ENCODE measurements at places on chromosomes 16 and 17. TPM values are rescaled to one million over a fixed set of nuclear protein-coding genes. Genes with fewer than 3 reads are reported as not detected.

GRCh38 chr17:48335858-48336500 lies 94.0 kb downstream of the SKAP1 start:
- DNase-seq, result peak; percentile 3

DNA sequence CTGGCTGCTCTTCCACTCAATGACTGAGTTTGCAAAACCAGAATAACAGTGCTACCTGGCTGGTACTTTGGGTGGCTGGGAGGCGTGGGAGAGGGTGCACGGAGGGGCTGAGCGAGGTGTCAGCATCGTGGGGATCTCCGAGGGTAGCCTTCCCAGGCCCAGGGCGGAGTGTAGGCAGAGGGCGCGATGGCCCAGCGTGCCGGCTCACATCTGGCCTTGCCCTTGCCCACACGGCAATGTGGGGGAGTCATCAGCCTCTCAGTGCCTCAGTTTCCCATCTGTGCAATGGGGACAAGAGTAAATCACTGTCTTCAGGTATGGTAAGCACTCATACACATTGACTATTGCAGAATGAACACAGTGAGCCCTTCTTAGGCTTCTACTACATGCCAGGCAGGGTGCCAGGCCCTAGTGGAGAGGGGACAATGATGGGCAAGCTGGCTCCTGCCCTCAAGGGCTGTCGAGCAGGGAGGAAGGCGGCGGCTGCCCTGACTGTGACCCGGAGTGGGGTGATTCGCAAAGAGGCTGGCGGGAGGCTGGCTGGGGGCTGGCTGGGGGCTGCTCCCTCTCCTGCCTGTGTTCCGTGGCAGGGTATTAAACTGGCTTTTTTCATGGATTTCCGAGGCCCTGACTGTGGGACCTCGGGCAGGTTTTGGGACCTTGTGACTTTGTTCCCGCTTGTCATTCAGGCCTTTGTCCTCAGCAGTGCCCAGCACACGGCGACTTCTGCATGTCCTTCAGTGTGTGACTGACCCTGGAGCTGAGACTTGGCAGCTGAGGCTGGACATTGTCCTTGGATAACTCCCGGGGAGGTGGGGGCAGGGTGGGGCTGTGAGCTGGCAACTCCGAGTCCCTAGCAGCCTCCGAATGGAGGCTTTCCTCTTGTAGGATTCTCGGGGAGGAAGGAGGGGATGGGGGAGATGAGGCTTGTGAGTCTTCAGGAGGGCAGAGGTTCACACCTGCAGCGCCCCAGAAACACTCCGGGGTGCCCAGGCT lies 243.1 kb downstream of the SEC14L1 start:
- DNase-seq, result no peak

GRCh38 chr16:12142157-12142556 lies 165.6 kb downstream of the SNX29 start:
- DNase-seq, result no peak

DNA sequence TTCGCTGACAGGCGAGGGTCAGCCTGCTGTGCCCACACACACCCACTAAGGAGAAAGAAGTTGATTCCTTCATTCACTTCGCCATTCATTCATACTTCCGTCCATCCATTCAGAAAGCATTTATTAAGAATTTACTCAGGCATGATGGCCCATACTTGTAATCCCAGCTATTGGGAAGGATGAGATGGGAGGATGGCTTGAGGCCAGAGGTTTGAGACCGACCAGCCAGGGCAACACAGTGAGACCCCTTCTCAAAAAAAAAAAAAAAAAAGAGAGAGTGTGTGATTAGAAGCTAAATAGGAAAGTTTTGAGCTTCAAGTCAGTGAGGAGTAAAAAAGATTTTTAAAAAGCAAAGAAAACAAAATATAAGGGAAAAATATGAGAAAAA lies 8.7 kb downstream of the CES2 start:
- DNase-seq, result no peak

DNA sequence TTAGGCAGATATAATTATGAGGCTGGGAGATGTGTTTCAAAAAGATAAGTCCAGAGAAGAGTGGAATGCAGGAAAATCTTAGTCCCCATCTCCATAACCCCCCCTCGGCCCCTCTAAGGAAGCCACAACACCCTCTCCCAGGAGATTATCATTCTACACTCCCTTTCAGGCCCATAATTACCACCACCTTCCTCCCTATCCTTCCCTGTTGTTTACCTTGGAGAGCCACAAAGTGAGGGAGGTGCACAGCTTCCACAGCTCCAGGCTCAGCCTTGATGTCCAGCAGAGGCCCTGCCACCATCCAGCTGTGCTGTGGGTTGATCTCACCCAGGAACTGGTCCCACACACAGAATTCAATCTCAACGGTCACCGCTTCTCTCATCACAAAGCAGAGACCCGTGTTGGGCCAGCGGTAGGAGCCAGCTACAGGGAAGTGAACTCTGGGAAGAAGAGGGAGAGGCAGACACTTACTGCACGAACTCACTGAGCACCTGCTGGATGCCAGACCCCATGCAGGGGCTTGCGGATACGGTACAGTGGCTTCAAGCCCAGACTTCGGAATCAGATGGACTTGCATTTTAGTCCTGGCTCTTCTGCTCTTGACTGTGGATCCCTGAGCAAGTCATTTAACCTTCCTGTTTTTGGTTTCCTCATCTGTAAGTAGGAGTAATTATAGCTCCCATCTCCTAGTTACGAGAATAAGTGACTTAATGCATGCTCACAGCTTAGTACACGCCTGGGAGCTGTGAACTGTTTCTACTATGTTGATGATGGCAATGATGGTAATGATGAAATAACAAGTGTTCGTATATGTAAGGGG lies 44.1 kb downstream of the MIS12 start:
- DNase-seq, result no peak

- no peak for DNase-seq
Measured at GRCh38 chr16:23842137-23842600, 6.4 kb downstream of the PRKCB start.

- no peak for DNase-seq
Measured at GRCh38 chr16:57892447-57893096, 78.4 kb downstream of the CNGB1 start.

DNA sequence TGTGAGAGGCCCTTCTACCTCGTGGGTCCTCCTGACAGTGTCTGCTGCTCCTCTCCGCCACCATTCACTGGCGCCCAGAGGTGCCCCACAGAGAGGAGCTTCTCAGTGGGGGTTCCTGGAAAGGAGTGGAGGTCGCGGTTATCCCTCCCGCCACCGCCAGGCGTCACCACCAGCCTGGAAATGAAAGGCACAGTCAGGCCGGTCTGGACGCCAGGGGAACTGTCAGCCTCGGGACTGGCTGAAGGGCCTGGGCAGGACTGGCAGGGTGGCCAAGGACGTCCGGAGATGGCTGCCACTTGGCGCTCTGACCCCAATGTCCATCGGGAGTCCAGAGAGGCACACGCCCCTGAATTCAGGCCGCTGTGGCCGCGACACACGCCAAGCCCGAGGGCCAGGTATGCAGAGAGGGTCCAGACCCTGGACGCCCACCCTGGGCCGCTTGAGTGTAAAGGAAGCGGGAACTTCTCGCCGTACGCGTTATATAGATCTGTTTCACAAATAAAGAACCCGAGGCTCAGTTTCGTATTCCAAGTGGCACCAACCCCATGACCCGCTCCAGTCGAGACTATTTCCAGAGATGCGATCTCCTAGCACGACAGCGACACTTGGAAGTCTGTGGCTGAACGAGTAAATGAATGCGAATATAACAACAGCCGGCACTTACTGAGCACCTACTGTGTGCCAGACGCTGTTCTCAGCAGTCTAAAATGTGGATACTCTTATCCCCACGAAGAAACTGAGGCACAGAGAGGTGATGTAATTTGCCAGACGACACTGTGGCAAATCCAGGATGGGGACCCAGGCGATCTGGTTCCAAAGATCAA lies 7.6 kb upstream of the NXPH3 start:
- DNase-seq, result peak; percentile 48

- DNase-seq, result no peak
Measured at GRCh38 chr17:33225509-33225908, 67.6 kb downstream of the ASIC2 start.

The FN3K gene
- total RNA-seq, result 4.2 TPM

GRCh38 chr17:48633266-48633677 lies 7.1 kb upstream of the HOXB9 start:
- DNase-seq, result no peak

GRCh38 chr17:57956291-57957119 lies 1.3 kb upstream of the CUEDC1 start:
- DNase-seq, result no peak

- no peak for DNase-seq
Measured at GRCh38 chr16:17002565-17002964, 468.2 kb downstream of the XYLT1 start.

DNA sequence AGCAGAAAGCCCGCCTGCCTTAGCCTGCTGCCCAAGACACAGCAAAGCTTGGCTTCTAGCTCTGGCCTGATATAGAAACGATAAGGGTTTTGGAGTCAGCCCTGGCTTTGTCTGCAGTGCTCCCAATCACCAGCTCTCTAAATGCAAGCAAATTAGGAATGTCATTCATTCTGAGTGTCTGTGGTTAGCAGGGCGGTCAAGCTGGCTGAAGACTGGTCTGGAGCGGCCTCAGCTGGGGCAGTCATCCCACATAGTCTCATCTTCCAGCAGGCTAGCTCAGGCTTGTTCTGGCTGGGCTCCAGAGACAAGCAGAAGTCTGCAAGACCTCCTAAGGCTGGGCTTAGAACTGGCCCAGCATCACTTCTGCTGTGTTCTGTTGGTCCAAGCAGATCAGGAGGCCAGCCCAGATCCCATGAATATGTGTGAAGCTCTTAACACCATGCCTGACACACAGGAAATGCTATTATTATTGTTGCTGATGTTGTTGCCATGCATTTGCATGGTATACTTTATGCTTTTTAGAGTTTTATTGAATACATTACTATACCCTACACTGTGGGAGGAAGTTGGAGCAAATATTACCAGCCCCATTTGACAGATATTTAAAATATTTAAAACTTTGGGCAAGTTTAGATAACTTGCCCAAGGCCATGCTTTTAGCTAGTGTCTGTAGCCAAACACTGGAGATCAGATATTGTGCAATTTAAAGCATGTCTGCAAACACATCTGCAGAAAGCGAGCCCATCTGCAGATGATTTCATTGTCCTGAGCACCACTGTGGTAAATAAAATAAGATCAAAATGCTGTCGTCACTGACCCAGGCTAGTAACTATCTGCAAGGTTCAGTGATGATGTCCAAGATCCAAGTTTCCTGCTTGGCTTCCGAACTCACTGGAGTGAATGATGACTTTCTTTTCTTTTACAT lies 24.8 kb downstream of the TMC7 start:
- DNase-seq, result no peak

GRCh38 chr17:36614933-36615332 lies 13.6 kb downstream of the MRM1 start:
- DNase-seq, result no peak

DNA sequence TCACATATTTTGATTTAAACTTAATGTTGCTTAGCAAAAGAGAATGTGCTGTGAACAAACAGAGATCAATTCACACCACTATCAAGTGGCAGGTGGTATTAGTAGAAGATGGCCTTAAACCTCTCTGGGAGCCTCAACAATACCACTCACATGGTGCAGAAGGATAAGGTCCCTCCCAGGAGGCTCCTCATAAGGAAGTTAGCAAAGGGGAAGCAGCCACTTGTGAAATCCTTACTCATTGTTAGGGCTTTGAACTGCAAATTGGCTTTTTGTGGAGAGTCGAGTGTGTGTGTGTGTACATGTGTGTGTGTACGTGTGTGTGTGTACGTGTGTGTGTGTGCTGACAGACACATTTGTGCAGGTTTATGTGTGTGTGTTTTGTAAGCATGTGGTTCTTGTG lies 48.9 kb upstream of the ASIC2 start:
- DNase-seq, result no peak

DNA sequence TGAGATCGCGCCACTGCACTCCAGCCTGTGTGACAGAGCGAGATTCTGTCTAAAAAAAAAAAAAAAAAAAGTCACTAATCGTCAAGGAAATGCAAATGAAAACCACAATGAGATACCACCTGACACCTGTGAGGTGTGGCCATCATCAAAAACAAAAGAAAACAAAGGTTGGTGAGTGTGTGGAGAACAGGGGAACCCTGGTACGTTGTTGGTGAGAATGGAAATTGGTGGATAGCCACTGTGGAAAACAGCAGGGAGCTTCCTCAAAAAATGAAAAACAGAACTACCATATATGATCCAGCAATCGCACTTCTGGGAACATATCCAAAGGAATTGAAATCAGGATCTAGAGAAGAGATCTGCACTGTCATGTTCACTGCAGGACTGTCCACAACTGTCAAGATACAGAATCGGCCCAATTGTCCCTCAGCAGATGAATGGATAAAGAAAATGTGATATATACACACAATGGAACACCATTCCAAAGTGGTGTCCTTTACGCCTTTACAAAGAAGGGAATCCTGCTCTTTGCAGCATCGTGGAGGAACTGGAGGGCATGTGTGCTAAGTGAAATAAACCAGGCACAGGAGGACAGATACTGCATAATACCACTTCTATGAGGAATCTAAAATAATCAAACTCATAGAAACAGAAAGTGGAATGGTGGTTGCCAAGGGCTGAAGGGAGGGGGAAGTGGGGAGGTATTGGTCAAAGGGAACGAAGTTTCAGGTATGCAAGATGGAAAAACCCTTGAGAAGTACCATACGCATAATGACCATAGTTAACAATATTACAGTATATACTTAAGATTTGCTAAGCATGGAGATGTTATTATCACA lies 63.5 kb upstream of the PLCG2 start:
- no peak for DNase-seq

DNA sequence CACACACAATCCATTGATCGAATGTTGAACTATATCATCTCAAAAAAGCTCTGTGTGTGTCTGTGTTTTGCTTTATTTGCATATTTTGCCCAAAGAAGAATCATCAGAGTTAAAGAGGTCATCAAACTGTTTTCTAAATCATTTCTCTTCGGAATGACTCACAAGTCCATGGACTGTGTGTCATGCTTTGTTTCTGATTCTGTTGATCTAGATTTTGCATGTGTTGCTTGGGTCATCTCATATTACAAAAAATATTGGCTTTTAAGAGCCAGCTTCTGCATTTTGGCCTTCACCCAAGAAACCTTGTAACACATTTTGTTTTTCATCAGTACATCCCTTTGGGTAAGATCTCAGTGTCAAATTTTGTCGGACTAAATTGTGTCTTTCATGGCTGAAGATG lies 471.2 kb upstream of the HSBP1 start:
- DNase-seq, result peak; percentile 88

The KRT33B gene
- total RNA-seq, result not detected

DNA sequence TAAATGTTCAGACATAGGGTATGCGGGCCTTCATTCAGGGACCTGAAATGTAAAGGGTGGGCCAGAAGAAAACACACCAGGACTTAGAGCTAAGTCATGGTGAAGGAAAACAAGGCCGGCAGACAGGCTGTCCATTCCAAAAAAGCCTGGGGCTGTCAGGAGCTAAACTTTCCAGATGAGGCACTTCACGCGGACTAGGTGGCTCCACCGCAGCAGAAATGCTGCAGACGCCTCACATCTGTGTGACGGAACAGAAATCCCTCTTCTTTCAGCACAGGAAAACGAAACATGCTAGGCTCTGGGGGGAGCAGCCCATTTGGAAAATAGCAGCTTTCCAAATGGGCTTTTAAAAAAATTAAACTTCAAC lies 88.7 kb downstream of the HS3ST3A1 start:
- DNase-seq, result no peak

DNA sequence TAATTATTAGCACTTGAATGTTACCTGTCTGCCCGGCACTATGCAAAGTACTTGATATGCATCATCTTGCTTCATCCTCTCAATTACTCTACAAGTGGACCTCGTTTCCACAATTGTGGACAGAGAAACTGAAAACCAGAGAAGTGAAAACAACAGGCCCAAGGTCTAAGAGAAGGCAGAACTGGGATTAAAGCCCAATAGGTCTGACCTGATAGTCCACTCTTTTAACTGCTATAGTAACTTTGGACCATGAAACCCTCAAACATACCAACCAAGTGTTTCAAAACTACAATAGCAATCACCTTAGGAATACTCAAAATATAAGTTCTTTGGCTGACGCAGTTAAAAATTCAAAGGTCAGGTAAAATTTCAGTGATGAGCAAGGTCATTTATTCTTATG lies 7.3 kb downstream of the STAT3 start:
- no peak for DNase-seq

The LYRM9 gene
- total RNA-seq, result 1.1 TPM
